ENCODE measurements at places on chromosomes 6 and 20.

DNA sequence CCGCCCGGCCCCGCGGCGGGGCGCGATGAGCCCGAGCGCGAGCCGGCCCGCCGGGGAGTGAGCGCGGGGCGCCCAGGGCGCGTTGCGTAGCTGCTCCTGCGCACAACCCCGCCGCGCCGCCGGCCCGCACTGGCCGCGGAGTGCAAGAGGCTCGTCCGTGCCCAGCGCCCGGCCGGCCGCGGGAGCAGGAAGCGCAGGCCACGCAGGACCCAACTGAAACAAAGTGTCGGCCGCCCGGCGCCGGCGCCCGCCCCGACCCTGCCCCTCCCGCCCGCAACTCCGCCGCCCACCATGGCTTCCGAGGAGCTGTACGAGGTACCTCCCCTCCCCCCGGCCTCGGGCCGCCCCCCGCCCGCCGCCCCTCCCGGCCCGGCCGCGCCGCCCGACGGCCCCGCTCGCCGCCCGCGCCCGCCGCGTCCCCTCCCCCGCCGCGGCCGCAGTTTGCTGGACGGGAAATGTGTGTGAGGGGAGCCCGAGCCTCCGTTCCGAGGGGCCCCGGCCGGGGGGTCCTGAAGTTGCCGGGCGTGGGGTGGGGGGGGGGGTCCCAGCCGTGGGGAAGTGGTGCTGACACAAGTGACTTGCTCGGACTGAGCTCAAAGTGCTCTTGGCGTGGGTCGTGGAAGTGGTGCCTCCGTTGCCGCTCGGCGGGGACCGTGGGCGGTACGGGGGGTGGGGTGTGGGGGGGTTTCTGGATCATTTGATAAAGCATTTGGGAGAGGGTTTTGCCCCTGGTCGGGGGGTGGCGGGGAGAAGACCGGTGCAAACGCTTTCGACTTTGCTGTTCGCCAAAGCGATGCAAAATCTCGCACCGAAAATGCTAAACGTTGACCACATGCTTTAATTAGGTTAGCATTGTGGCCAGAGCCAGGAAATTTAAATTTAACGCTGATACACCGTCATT is 539 bp downstream of the CDYL start:
- DNase-seq: no peak

GRCh38 chr20:14126856-14127255 is 131.5 kb downstream of the MACROD2 start:
- DNase-seq: no peak

GRCh38 chr6:136499370-136499769 is 50.9 kb downstream of the MAP7 start:
- DNase-seq: no peak

GRCh38 chr20:15012566-15012965 is 675.2 kb upstream of the FLRT3 start:
- DNase-seq: peak; percentile 24

GRCh38 chr20:51609251-51609650 is 66.7 kb upstream of the NFATC2 start:
- no peak for DNase-seq

DNA sequence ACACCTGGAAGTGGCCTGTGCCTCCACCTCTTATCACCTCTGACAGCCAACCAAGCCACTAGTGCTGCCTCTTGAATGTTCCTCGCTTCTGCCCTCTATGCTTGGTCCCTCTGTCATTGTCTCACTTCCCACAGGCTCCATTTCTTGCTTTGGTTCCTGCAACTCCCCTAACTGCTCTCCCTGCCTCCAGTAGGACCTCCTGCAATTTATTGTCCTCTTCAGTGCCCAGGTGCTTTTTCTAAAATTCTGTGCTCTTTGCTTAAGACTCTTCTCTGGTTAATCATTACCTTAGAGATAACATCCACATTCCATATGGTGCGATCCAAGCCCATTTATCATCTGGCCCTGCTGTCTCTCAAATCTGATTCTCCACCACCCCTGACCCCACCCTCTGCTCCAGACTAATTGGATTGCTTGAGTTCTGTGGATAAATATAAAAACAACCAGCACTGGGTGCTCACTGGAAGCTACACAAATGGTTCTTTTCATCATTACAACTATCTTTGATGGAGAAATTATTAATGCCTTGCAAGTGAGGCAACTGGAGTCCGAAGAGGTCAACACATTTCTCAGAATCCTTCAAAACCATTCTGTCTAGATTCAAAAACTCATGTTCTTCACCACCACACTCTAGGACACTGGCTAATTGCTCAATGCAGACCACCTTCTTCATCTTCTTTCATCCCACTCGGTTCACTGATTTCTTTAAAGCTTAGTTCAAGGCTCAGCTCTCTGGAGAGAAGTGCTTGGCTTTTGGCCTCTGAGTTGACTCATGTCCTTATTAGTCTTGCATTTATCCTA is 47.2 kb downstream of the FOXA2 start:
- DNase-seq: no peak

Measured in NCI-H1417 treated with DMSO at 0.1 percent for 48 hours (cell line).